Right renal cortex interstitium (tissue), 3 donors: ENCODE measurements at places on chromosomes 2 and 18. TPM values are rescaled to one million over a fixed set of nuclear protein-coding genes. Genes with fewer than 3 reads are reported as not detected.

MZT2A gene
- 33.2 TPM for polyA plus RNA-seq

REG3A gene
- polyA plus RNA-seq = not detected

GRCh38 chr2:140502951-140503630 lies 1627.7 kb downstream of the LRP1B start:
- DNase-seq = no peak

DNA sequence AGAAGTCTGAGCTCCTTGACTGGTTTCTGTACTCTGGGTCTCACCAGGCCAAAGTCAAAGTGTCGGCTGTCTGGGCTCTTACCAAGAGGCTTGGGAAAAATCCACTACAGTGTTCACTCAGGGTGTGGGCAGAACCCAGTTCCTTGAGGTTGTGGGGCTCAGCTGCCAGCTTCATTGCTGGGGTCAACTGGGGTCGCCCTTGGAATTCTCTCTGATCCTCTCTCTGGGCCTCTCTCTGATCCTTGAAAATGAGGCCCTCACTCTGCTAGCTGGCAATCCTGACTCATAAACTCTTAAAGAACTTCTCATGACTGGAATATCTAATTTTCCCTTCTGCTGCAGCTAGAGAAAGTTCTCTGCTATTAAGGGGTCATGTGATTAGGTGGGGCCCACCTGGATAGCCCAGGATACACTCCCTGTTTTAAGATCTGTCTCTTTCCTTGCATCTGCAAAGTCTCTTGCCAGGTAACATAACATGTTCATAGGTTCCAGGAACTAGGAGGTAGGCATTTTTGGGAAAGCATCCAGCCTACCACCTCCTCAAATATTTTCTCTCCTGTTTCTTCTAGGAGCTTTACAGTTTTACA lies 66.3 kb downstream of the SP110 start:
- DNase-seq = no peak

DNA sequence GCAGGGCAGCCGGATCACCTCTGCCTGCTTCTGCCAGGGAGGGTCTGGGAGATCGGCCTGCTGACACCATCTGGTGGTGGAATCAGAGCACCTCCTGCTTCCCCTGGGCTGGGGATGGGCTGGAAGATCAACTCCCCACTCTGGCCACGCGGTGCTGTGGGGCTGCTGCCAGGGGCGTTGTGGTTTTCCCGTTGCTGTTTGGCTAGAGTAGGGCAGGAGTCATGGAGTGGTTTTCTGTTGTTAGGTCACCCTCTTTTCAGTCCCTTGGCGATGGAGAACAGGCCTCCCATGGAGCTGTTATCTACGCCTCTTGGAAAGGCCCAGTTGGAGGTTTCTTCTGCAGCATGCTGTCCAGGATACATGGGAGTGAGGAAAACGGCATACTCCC lies 15.2 kb downstream of the BCL2L11 start:
- no peak for DNase-seq
